SHP77 treated with DMSO at 0.1 percent for 48 hours (cell line): ENCODE measurements at places on chromosomes 5 and 9.

- no peak for DNase-seq
These were observed 110.8 kb downstream of the MARCHF3 start for GRCh38 chr5:126919566-126919965.

- peak; percentile 76 for DNase-seq
These were observed 9.6 kb upstream of the UBTD2 start for GRCh38 chr5:172293054-172293744.

- DNase-seq: no peak
These were observed 268.6 kb upstream of the CLINT1 start for GRCh38 chr5:158127536-158127935.

DNA sequence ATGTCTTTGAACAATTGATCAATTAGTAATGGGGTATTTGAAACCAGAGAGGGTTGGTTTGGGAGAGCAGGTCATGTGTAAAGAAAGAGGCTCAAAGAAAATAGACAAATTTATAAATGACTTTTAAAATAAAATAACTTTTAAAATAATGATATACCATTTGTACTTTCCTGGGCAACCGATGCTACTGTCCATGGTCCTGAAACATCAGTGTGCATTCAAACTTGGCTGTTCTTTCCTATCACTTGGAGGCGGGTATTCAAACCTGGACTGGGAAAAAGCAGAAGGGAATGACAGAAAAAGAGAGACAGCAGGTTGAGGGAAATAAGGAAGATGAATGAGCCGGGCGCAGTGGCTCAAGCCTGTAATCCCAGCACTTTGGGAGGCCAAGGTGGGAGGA, 1446.4 kb upstream of the WWC1 start:
- no peak for DNase-seq

DNA sequence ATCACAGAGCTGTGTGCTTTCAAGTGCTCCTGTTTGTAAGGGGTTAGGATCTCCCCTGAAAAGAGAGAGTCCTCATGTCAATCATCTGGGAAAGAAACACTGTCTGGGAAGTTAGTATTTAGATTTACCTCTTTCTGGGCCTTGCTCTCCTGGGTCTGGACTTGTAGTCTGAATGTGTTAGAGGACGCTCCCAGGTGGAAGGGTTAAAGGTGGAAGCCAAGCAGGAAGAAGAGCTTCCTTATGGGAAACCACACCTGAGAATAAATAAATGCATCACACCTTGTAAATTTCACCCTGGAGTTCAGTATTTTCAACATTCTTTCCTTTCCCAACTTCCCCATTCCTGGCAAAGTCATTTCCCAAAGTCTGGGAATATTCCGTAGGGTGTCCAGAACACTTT, 1.3 kb downstream of the PLGRKT start:
- no peak for DNase-seq

DNA sequence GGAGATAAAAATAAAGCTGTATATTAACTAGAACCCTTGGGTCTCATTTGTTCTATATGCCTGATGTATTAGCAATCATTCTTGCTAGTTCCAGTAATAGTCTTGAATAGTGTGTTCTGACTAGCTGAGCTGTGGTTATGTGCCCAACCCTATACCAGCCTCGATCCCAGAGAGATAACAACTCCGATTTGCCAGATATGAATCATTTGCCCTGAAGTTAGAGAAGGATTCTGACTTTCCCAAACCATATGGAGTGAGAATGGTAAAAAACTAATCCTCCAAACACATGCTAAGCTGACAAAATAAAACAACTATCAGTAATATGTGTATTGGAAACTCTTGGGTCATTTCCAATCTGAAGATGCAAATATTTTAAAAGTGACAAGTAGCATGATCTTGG, 64.8 kb downstream of the ALDH1A1 start:
- no peak for DNase-seq

DNA sequence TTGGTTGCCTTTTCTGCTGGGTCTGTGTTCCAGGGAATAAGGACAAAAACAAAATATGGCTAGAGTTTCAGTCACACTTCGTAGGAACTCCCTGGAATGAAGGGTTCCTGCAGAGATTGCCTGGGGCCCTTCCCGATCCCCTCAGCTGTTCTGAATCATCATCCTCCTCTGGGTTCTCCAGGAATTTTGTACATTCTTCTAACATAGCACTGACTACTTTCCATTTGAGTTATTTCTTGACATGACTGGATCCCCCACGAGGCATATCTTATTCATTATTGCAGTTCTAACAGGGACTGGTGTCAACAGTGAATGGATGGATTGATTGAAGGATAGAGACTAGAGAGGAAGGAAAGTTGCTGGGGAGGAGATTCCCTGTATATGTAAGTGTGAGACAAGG, 49.2 kb upstream of the TNC start:
- DNase-seq: no peak

GRCh38 chr5:139951296-139951924, 91.7 kb downstream of the NRG2 start:
- no peak for DNase-seq

- DNase-seq: no peak
These were observed 114.7 kb downstream of the TMEM232 start for GRCh38 chr5:110611817-110612216.

- DNase-seq: no peak
These were observed 40.6 kb downstream of the CAMK2A start for GRCh38 chr5:150248946-150249345.

DNA sequence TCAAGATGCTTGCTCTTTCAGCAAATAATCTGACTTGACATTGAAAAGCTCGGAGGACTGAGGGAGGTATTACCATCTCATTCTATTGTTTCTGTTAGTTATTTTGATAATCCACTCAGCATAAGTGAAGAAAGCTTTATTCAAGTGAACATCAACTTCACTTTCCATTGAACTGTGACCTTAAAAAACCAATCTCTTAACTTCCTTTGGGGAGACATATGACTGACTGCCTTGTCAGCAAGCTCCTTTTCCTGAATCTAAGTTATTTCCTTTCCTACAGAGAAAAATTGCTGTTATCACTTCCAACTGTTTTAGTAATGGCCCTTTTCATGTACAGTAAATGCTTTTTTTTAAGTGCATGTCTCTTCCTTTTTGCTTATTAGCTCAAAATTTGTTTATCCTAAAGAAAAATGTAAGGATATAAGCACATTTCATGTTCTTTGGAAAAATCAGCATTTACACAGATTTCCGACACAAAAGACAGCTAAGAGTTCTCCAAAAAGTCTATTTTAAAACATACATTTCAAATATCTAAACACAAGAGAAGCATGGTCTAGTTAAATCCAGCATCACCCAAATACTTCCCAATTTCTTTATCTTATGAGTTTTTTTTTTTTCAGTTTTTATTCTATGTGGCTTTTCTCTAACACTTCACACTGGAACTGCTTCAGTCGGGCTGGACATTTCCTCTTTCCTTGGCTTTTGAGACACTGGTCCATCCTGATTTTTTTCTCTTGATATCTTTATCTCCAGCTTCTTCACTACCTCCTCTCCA, 117.9 kb upstream of the DAB2 start:
- DNase-seq: no peak

GRCh38 chr5:111967463-111967862, 210.5 kb upstream of the NREP start:
- DNase-seq: no peak

DNA sequence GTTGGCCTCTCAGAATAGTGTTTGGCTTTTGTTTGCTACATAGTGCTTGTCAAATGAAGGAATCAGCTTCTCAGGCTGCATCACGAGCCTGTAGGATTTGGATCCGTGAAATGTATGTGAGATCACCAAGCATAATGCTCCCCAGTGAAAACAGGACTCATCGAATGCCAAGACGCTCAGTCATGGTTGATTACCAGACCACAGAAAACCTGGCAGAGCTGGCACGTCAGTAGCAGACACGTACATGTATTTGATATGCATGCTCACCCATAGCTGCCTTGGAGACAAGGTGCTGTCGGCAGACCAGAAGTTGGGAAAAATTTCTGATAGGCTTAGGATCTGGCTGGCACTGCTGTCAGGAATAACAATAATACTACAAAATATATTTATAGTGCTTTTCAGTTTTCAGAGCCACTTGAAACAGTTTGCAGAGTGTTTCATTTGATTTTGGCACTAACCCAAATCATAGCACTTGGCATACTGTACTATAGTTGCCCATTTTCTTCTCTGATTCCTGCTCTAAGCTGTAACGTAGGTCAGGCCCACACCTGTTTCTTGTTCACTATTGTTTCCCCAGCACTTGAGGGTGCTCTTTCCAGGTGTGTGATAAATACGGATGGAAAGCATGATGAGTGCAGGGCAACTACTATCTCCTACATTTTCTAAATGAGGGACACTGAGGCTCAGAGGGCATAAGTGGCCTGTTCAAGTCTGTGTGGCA, 226.1 kb downstream of the NR3C1 start:
- DNase-seq: peak; percentile 86

GRCh38 chr9:122978601-122979000, 37.8 kb downstream of the RABGAP1 start:
- no peak for DNase-seq

GRCh38 chr9:98765256-98765655, 31.1 kb downstream of the ANKS6 start:
- DNase-seq: no peak

- DNase-seq: no peak
These were observed 29.8 kb downstream of the PCDHAC2 start for GRCh38 chr5:140996060-140996459.

- DNase-seq: no peak
These were observed 19.8 kb downstream of the CKMT2 start for GRCh38 chr5:81252904-81253303.

DNA sequence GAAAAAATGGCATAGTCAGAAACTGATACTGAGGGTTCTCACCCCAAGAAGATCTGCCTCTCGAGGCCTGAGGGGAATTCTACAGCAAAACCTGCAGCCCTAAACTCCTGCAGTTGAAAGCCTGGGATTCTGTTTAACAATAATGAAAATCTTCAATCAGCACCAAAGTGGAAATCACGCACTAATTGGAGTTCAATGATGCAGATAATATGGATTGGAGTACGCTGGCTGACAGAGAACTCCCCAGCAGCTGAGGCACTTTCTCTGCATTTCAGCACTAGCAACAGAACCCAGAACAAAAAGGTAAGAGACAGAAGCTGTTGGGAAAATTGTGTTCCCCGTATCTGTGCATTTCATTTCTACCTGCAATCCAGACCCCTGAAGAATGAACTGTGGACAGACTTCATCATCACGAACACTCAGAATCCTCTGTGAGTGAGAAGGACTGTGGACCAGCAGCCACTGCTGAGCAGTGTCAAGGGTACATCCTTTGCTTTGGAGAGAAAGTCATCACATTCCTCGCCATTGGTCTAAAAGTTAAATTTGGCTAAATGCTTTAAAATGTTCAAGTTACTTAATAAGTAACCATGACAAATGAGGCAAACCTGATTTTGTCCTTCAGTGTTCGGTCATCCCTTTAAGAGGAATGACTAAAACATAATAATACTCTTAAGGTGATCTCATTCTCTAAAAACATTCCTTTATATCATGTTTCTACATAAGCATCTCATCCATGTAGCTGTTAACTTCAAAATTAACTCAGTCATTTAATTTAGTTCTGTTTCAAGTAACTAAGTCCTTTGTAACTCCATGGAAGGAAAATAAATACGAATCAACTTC, 126.1 kb downstream of the GAS1 start:
- DNase-seq: no peak

DNA sequence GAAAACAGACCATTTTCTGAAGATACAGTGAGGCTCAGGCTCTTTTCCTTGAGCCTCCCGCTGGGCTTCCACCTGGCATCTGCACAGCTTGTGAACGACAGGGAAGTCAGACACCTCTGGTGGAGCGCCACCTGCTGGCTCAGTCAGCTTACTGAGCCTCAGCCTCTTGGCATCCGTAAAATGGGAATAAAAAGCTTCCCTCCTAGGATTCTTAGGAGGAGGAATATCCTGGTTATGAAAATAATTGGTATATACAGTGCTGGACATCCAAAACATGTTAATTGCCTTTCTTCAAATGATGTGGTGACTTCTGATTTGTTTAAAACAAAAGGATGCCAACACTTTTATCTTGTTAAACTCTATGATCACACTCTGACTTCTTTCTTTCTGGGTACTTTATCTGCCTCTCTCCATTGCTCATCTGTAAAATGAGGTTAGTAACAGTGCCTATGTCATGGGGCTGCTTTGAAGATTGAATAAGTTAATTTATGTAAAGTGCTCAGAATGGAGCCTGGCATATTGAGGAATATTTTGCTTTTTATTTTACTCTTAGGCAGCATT, 67.5 kb downstream of the MAMDC2 start:
- peak; percentile 18 for DNase-seq

- no peak for DNase-seq
These were observed 2.1 kb upstream of the TPM2 start for GRCh38 chr9:35691757-35692301.

- no peak for DNase-seq
These were observed 344.1 kb downstream of the PLK2 start for GRCh38 chr5:58115811-58116210.

GRCh38 chr9:92971776-92972175, 24.5 kb downstream of the FGD3 start:
- DNase-seq: no peak

- DNase-seq: no peak
These were observed 536.1 kb downstream of the ZNF608 start for GRCh38 chr5:124210111-124210910.

DNA sequence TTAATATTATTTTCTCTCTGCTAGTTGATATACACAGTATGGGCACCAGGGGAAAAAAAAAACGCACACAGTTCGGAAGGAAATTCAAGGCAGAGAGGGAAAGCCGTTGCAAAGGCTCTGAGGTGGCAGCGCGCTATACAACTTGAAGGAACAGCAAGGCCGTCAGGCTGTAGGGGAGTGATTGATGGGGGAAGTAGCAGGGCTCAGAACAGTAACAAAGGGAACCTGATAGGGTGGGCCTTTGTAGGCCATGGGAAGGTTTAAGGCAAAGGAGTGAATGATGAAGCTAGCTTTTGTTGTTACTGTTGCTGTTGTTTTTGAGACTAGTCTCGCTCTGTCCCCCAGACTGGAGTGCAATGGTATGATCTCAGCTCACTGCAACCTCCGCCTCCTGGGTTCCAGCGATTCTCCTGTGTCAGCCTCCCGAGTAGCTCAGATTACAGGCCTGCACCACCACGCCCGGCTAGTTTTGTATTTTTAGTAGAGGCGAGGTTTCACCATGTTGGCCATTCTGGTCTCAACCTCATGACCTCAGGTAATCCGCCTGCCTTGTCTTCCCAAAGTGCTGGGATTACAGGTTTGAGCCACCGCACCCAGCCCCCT, 27.0 kb downstream of the AQP7 start:
- DNase-seq: peak; percentile 31

DNA sequence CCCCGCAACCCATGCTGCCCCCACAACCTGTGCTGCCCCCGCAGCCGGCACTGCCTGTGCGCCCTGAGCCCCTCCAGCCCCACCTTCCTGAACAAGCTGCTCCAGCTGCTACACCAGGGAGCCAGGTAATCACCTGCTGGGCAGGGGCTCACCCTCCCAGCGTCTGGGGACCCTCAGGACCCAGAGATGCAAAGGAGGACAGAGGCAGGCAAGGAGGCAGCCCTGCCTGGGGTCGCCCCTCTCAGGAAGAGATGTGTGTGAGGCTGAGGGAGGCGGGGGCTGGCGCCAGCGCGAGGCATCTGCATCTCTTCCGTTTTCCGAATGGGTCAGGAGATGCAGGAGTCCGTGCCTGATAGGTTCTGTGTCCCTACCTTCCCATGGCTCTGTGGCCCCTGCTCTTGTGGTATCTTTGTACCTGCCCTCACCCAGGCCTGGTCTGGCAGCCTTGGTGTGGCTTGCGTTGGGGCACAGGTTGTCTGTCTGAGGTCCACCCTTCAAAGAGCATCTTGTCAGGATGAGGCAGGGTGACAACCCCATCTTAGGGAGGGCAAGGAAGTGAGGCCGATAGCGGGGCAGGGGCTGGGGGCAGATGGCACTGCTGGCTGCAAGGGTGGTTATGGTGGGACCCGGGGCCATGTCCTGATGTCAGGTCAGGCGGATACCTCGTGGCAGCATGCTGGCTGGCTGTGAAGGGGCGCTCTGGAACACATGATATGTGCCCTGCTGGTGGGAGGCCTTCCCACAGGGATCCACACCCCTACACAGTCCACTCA, 75.7 kb downstream of the WNK2 start:
- DNase-seq: no peak
